Activated T-helper 1 cell treated with anti-CD3 and anti-CD28 coated beads, Interleukin-2, amount 50 U/mL, for 16 hours (primary cell): ENCODE measurements at places on chromosomes 7 and 10.
A peak's percentile ranks its signal among the peaks of the same experiment; 100 is the strongest.

DNA sequence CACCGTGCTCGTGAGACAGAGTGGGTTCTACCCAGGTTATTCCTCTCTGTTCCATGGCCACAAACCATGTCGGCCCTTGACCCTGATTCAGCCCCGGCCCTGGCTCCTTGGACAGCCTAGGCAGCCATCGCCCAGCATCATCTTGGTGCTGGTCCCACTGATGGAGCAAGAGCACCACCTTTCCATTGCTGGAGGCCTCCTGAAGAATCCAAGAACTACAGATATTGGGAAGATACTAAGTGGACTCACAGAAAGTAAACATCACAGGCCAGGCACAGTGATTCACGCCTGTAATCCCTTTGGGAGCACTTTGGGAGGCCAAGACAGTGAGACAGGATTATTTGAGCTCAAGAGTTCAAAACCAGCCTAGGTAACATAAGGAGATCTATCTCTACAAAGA, 125.1 kb downstream of the NT5C2 start:
- DNase-seq, result no peak

DNA sequence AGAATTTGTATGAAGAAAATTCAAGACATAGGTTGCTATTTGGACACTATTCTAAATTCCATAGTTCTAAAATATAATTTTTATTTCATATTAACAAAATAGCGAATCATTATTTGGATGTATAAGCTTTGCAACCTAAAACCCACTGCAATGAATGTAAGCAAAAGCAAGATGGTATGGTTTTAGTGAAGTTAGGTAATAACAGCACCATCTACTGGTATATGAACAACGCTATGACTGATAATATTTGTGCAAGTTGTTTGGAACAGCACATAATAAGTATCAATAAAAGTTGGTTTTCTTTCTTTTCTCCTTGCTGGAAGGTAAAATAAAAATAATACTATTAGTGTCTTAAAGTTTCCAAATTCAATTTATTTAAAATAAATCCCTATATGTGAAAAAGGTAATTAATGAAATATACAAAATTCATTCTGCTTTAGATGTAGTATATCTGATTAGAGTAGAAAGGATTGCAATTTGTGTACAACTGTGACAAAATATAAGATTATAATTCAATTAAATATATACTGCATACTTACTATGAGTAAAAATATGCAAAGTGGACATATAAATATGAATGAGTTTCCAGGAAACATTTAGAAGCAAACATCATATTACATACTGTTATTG, 79.0 kb upstream of the LSM8 start:
- DNase-seq, result no peak

- no peak for DNase-seq
Observed at GRCh38 chr7:22452142-22452959, 47.6 kb downstream of the STEAP1B start.

GRCh38 chr7:68862736-68863135, 735.5 kb upstream of the AUTS2 start:
- DNase-seq, result no peak

DNA sequence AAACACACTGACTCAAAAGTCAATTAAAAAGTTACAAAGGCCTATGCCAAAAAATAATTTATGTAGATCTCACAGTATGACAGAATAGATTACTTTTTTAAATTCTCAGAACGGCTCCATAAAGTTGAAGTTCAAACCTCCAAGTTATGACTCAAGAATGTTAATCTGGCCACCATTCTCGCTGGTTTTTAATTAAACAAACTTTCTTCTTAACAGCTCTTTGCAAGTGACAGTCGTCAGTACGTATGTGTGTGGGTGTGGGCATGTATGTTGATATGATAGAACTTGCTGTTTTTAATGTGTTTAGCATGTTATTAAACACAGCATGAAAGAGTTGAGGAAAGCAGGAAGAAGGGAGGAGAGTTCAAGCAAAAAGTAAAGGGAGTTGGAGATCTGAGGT, 18.5 kb downstream of the PRKCQ start:
- no peak for DNase-seq

GRCh38 chr7:14691597-14692203, 210.9 kb downstream of the DGKB start:
- DNase-seq, result peak; percentile 22

DNA sequence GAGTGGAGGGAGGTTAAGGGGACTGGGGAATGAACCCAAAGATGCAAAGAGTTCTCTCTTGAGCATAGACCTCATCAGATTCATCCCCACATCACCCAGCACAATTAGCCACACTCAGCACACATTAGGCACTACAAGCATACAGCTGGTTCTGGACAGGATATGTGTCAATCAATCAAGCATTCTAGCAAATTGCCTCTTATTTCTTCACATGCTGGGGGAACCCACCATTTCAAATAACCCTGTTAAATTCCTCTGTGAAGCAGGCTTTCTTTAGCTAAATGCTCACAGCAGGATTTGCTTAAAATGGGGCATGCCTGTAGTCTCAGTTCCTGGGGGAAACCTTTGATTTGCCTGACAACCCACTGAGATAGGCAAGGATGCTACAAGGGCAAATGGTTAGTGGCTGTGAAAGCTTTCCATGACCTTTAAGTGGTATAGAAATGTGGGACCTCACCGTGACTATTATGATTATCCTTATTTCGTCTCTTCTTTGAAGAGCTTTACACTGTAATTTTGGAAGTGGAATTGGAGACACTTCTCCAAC, 193.4 kb upstream of the ZMIZ1 start:
- no peak for DNase-seq

- no peak for DNase-seq
Observed at GRCh38 chr7:15555381-15555859, 6.4 kb downstream of the AGMO start.

GRCh38 chr10:90319188-90319914, 538.5 kb downstream of the HTR7 start:
- DNase-seq, result no peak

DNA sequence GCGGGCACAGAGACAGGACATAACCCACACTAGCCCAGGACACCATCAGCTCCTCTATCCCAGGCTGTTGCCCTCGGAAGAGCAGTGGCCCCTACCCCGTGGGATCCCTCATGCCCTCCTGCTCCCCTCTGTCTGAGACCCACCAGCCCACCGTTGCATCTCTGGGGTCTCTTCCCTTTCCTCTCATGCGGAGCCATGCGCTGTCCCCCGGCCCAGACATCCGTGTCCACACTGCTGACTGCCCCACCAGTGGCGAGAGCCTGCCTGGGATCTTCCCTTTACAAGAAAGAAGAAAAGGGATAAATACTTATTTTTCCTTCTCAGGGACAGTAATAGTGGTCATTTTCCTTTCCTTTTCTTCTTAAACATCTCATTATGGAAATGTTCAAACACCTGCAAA, 115.4 kb downstream of the WDR37 start:
- no peak for DNase-seq

DNA sequence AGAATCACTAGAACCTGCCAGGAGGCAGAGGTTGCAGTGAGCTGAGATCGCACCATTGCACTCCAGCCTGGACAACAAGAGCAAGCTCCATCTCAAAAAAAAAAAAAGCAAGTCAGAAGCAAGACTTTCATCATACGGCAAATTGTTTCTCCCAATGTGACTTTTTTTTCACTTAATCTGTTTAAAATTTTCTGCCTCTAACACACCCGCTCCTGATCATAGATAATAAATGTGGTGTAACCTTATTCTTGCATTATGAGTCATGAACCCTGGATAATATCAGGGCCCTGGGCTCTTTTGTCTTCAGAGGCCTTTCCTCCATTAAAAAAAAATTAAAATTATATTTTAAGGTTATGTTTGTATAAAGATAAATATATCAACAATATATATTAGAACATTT, 111.4 kb upstream of the JCAD start:
- no peak for DNase-seq

DNA sequence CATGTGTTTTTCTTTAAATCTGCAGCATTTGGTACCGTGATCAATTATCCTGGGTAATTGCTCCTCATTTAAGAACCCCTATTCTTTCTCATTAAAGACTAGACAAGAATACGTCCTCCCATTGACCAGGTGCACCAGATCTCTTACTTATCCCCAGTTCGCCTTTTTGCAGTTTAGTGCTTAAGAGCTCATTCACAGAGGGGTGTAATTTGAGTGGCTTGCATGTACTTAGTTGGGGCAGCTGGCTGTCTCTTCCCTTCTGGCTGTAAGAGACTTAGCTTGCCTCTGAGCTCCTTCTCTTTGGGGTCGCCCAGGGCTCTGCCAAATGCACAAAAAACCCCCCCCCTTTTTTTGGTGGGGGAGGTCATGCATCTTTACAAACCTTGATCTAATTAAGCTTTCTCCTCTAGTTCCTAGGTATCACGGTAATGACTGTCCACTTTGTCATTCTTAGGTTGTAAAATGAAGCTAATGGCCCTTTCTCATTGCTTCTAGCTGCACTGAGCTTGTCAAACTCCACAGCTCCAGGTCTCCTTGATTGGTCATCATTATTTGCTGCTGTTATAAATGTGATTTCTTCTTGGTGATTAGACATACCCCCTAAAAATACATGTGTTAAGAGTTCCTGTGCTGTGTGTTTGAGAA, 26.3 kb downstream of the GAD2 start:
- DNase-seq, result no peak

- no peak for DNase-seq
Observed at GRCh38 chr7:877312-878232, 1.2 kb downstream of the GET4 start.

DNA sequence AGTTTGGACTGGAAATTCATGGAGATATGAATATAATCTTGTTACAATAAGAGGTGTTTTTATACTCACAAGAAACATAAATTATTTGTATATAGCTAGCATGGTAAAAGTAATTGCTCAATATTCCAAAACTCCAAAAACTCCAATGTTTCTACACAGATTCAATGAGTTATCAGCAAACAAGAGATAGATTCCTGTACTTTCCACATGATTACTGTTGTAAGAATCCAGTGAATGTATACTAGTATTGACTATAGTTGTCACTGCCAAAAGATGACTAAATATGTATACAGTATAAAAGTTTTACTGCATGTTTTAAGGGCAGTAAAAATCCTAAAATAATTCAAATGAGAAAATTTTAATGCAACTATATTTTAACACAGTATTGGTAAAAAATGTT, 10.7 kb downstream of the ATOH7 start:
- no peak for DNase-seq

DNA sequence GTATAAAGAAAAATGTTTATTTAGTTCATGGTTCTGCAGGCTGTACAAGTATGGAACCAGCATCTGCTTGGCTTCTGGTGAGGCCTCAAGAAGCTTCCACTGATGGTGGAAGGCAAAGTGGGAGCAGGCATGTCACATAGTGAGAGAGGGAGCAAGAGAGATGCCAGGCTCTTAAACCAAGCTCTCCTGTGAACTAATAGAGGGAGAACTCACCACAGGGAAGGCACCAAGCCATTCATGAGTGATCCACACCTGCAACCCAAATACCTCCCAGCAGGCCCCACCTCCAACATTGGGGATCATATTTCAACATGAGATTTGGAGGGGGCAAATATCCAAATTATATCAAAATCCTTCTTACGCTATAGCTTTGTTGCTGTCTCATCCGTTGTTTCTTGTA, 113.1 kb downstream of the CPED1 start:
- DNase-seq, result no peak

DNA sequence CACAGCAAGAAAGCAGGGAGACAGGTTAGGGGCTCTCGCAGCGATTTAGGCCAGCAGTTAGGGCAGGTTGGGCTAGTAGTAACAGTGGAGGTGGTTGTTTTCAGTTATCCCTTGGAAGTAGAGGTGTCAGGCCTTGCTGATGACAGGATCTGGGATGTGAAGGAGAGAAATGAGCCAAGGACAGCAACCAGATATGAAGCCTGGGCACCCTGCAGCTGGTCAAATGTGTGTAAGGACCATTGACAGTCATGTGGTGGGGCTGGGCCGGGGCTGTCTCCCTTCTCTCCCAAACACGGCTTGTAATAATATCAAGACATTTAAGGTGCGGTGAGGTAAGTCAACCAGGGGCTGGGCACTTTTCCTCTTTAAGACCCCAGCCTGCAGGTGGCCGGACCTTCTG, 112.5 kb upstream of the IGFBP3 start:
- DNase-seq, result no peak

GRCh38 chr10:61993711-61994401, 92.4 kb downstream of the ARID5B start:
- no peak for DNase-seq

- DNase-seq, result no peak
Observed at GRCh38 chr7:114819616-114820362, 102.1 kb upstream of the MDFIC start.

GRCh38 chr10:119872860-119873681, 428 bp upstream of the MCMBP start:
- peak; percentile 74 for DNase-seq

- DNase-seq, result no peak
Observed at GRCh38 chr10:71978476-71978875, 14.3 kb downstream of the CHST3 start.

GRCh38 chr10:95295031-95295755, 4.4 kb upstream of the PDLIM1 start:
- DNase-seq, result no peak

DNA sequence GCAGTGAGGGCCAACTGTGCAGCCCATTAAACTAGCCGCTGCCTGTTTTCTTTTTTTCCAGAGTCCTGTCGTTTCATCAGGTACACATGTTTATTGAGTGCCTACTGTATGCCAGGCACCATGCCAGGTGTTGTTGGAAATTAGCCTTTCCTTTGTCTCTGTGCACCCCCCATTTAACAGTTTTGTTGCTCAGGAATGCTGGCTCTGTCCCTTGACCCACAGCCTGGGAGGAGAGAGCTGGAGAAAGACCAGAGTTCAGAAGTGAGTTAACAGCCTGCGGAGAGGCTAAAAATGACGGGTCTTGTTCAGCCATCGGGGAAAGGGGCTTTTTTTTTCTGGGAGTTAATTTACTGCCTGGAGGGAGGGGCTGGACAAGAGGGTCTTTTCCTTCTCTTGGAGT, 1.3 kb downstream of the LRMDA start:
- no peak for DNase-seq

DNA sequence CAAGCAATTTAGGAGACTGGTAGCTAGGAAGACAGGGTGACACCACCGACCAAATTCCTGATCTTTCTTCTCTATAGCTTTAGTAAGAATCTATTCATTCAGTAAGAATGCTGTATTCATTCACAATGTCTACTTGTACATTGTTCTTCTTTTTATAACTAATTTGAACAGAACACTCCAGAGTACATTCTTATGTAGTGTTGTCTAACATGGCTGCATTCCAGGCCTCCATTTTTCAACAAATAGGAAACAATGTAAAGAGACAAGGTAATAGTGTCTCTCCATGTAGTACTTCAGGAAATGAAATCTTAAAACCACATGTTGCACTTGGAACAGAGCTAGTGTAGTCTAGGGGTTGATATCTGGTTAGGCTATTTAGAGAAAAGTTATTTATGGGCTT, 1.8 kb downstream of the VCL start:
- no peak for DNase-seq

DNA sequence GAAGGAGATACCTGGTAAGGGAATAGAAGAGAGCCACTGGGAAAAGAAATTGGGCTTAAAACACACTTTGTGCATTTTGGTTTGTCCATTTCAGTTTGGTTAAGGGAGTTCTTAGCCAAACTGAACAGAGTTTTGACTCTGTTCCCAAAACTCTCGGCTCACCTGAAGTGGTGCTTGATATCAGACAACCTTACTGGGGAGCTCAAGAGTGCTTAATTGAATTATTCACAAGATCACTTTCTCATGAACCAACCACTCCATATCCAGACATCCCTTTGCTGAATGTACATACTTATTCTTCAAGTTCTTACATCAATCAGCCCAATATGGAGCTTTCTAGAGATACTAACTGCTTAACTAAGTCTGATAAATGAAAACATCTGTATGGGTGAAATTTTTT, 413.1 kb downstream of the GRM8 start:
- DNase-seq, result no peak

GRCh38 chr10:90977855-90978486, 57.1 kb upstream of the ANKRD1 start:
- no peak for DNase-seq

- DNase-seq, result no peak
Observed at GRCh38 chr7:29328811-29329210, 134.2 kb downstream of the CHN2 start.
